ENCODE measurements at places on chromosomes 3 and 15.

- DNase-seq: no peak
Observed at GRCh38 chr3:66889750-66890494, 108.2 kb upstream of the KBTBD8 start.

DNA sequence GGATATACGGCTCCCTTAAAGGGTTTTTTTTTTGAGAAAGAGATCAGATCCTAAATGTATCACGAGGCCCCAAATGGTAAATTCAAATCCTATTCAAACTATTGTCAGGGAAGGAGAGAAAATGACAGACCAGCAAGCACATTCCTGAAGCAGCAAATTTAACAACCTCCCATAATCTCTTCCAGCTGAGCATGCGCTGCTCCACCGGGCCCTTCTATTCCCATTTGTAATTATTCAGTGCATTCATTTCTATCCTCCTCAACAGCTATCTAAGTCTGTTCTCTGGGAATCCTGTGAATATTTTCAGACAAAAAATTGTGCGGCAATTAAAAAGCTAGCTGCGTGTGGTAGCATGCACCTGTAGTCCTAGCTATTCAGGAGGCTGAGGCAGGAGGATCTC, 43.2 kb downstream of the MAGI1 start:
- no peak for DNase-seq

GRCh38 chr15:68583321-68583720, 4.5 kb downstream of the CORO2B start:
- DNase-seq: no peak

DNA sequence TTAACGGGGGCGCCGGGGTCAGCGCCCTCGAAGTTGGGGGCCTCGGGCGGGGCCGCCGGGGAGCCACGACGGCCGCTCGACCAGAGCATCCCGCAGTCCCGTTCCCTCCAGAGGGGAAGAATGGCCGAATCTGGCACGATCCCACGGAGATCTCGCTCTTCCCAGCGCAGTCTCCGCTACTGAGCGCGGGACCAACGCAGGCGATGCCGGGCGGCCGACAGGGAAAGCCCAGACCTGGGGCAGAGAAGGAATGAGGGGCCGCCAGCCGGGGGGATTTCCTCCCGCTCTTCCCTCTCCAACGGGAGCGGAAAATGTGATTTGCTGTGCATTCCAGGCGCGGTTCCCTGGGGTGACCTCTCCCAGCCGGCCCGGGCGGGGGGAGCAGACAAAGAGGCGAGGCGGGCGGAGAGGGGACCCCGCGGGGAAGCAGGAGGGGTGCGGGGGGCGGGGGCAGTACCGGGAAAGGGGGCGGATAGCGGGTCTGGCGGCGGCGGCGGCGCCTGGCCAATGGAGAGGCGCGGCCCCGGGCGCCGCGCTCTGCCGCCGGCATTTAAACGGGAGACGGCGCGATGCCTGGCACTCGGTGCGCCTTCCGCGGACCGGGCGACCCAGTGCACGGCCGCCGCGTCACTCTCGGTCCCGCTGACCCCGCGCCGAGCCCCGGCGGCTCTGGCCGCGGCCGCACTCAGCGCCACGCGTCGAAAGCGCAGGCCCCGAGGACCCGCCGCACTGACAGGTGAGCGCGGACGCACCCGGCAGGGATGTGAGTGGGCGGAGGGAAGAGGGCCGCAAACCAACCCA, at the start of gene GREM1:
Gene GREM1, plus strand, starts transcription at position 579 of the 801 bp plus-strand sequence. CDS start 12,687 bp downstream, outside the sequence.
- no peak for DNase-seq

- no peak for DNase-seq
Observed at GRCh38 chr3:194977356-194977755, 291.7 kb downstream of the FAM43A start.

GRCh38 chr3:138747225-138747624, 87.5 kb downstream of the PIK3CB start:
- DNase-seq: no peak

- DNase-seq: no peak
Observed at GRCh38 chr3:59608356-59608755, 558.5 kb upstream of the CFAP20DC start.

- DNase-seq: no peak
Observed at GRCh38 chr15:39741258-39741657, 41.4 kb downstream of the FSIP1 start.

- DNase-seq: no peak
Observed at GRCh38 chr3:24981924-24982323, 446.1 kb upstream of the RARB start.

DNA sequence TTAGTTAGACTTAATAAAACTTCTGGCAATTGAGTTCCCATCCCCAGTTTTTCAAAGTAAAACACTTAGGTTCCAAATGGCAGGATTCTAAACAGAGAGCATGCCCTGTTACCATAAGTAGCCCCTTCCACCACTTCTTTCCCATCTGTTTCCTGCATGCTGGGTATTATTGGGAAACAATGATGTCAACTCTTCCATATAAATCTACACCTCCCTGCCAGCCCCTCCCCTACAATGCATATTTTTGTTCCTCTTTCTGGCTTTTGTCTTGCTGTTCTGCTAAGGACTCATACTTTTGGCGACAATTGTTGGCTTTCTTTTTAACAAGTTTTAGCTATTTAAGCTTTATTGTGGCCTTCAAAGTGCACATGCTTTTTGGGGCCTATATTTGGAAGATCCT, 11.1 kb downstream of the ARHGAP31 start:
- DNase-seq: no peak

DNA sequence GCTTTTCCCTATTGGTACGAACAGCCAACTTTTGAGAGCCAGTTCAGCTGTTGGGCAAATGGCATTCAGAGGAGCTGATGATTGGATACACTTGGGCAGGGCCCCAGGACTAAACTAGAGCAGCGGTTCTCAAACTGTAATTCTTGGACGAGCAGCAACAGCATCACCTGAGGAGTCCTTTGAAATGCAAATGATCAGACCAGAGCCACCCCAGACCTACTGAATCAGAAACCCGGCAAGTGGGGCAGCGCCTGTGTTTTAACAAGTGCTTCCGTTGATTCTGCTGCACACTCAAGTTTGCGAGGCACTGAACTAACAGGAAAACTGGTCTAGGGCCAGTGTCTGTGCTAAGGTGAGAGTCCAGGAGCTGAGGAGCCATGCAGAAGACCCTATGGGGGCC, 239.7 kb downstream of the UACA start:
- DNase-seq: no peak

DNA sequence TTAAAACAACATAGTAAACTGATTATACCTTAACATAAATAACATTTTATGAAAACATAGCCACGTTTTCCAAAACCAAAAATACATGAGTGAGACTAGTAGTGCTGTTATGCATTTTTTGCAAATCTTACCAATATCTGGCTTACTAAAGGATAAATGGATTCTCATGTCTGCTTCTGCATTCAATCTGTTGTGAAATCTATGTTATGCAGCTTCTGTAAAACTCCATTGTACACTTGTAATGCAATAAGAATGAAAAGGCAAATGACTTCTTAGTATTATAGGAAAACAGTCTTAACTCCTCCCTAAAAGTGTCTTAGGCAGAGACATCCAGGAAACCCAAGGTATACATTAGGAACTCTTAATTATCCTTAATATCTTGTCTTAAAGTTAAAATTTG, 330.9 kb upstream of the THBS1 start:
- DNase-seq: no peak

DNA sequence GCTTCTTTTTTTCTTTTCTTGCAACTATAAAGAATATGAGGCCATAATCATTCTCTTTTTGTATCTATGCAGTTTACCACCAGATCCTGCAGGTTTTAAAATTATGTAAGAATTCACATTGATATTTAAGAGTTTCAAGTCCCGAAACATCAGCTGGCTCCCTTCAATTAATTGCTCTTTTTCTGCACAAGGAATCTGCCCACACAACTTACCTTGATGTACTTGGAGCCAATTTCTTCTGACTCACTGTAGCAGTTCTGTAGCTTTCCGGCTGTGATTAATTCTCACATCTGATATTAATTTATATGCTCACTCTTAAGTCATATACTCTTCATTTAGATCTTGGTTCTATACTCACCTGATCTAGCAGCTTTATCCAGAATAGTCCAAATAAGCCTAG, 781.8 kb downstream of the CADM2 start:
- DNase-seq: no peak

- DNase-seq: no peak
Observed at GRCh38 chr3:184683900-184684560, 27.8 kb downstream of the MAGEF1 start.

- DNase-seq: no peak
Observed at GRCh38 chr3:192575879-192576506, 151.3 kb downstream of the FGF12 start.

- no peak for DNase-seq
Observed at GRCh38 chr3:100796556-100796955, 87.3 kb downstream of the TFG start.

DNA sequence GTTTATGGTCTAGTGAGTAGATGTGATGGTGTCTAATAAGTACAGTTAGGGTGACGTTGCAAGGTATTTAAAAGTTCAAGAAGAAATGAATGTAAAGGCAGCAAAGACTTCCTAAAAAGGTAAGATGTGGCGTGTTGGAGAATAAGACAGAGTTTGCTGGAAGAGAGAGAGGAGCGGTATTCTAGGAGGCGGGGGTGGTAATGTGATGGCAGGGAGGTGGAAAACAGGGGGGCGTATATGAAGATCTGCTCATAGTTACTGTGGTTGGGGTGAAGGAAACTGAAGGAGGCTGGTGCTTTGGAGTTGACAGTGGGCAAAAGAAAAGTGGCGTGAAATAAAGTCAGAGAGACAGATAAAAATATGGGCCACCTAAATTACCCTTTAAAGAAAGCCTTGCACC, 164.9 kb upstream of the LRRN1 start:
- no peak for DNase-seq

- no peak for DNase-seq
Observed at GRCh38 chr3:9902372-9903237, at the start of gene IL17RE. Gene IL17RE, plus strand, starts transcription at chr3:9902848. Its CDS starts 85 bp downstream, at chr3:9902933.

DNA sequence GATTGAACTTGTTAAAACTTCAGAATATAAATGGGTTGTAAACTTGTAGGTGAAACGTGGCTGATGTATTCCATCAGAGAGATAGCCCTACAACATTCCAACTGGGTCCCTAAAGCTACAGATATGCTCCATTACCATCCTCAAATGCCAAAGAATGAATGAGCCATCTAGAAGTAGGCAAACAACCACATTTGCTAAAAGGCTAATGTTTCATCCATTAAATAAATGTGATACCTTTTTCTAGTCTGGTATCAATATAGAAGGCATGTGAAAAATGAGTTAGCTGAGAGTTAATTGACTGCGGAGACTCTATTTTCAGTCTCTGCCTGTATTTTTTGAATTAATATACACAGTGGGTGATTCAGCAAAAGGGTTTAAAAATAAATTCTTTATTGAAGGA, 203.8 kb downstream of the RBMS3 start:
- DNase-seq: no peak

- no peak for DNase-seq
Observed at GRCh38 chr3:78751266-78751665, 1016.5 kb downstream of the ROBO1 start.

DNA sequence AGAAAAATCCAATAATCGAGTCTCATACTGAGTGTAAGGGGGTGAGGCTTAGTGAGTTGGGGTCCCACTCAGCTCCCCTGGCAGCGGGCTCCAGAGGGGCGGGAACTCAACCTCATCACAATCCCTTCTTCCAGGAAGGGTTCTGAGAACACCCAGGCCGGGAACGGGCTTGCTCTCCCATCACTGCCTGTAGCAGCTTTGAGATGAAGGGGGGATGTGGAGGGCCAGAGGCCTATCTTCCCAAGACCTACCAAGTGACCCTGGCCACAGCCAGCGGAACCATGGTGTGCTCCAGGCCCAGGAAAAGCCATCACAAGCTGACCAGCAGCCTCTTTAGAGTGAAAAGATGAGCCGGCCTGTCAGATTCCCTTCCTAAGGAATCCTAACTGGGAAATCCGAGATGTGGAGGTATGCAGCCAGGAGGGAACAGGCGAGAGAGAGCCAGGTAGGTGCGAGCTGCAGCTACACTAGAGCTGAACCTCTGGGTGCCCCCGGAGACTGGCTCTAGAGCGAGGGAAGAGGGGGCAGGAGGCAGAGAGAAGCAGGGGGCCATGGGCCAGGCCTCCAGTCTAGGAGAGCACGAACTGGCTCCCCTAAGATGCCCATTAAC, 18.5 kb downstream of the GRAMD2A start:
- DNase-seq: no peak

DNA sequence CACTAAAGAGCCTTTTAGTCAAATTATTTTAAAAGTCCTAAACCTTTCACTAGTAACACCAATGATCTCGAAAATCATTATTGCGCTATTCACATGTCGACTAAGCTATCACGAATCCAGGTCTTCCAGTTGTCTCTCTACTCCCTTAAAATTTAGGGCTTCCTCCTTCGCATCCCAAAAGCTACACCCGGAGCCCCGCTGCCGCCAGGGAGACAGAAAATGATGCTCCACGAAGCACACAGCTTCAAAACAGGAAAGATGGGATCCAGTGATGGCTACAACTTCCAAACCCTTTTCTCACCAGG, 253 bp downstream of the IFT80 start:
- DNase-seq: no peak

DNA sequence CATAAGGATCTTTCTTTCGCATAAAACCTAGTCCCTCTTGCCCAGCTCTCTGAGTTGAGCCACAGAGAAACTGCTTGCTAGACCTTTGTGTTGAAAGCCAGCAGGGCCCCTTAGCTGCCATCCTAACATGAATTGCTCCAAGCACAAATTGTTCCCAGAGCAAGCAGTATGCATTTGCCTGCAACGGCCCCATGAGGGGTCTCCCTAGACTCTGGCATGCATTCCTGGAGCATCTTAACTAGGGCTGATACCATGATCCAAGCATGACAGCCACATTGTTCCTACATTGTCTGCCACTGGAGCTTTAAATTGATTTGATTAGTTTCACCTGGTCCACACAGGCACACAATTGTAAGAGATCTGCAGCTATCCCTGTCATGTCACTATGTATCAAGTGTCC, 428.1 kb downstream of the TAFA4 start:
- DNase-seq: no peak

GRCh38 chr15:71883447-71883846, 73.1 kb downstream of the NR2E3 start:
- DNase-seq: no peak

DNA sequence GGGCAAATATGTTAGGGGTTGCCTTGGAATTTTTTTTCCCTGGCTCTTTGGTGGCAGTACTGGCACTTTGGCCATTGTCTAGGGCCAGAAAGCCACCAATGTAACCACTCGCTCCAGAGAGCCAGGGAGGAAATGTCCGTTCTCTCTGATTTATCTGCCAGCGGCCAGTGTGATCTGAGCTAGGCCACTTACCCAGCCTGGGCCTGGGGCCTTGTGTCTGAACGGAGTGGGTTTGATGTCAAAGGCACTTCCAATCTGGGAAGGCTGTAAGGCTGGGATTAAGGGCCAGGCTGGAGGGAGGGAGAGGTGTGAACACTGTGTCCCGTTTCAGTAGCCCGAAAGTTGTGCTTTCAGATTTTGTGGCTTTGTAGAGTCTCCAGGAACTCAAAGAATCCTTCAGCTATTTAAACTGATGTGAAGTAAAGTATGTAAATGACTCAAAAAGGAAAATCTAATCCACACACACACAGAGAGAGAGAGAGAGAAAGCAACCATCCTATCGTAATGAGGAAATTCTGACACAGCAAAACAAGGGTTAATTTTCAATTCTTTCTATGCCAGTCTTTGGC, 271.0 kb downstream of the PDZRN3 start:
- no peak for DNase-seq

All from activated CD4-positive, alpha-beta T cell treated with anti-CD3 and anti-CD28 coated beads, Interleukin-2, amount 50 U/mL, for 24 hours (primary cell).